ENCODE measurements at places on chromosomes 2 and 18.
A peak's percentile ranks its signal among the peaks of the same experiment; 100 is the strongest.

- peak; percentile 65 for DNase-seq
Measured at GRCh38 chr2:28821295-28821958, 10.8 kb downstream of the SPDYA start.

- no peak for DNase-seq
Measured at GRCh38 chr2:105103481-105103880, 65.6 kb downstream of the MRPS9 start.

GRCh38 chr2:109230941-109231420, 102.0 kb downstream of the SH3RF3 start:
- no peak for DNase-seq

GRCh38 chr2:66456183-66457041, 21.5 kb downstream of the MEIS1 start:
- no peak for DNase-seq

- DNase-seq = no peak
Measured at GRCh38 chr2:1544478-1545069, 131.3 kb downstream of the TPO start.

- DNase-seq = no peak
Measured at GRCh38 chr2:116098049-116098448, 1655.6 kb downstream of the DPP10 start.

DNA sequence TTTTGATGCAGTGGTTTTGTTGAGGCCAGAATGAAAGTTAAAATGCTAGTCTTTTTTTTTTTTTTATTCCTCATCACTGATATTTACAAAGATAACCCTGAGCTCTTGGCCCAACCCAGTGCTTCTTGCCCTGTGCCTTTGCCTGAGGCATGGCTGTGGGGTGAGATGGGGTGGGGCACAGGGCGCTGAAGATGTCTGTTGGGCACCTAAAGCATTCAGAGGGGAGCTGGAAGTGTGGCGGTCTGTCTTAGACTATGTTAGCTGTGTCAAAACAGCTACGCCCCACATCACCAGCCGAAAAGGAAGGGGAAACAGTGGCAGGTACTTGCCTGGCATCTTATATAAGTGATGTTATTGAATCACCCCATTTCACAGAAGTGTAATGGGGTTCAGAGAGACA, 20.7 kb downstream of the TOGARAM2 start:
- DNase-seq = no peak

- DNase-seq = no peak
Measured at GRCh38 chr2:201923436-201924328, 110.0 kb upstream of the FZD7 start.

DNA sequence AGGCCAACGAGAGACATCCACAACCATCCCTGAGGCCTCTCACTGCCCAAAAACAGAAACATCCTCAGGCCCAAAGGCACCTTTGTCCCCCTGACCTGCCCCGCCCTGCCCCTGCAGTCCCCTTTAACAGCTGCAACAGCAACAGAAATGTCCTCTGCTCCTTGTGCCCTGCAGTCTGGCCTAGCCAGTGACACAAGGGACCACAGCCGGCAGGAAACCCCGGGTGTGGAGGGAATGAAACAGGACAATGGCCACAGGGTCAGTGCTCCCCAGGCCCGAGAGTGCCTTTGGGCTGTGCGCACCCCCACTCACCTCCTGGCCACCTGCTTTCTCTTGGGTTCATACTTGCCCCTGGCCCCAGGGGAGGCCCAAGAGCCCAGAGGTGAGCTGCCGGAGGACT, 35.6 kb downstream of the SNED1 start:
- DNase-seq = no peak

- no peak for DNase-seq
Measured at GRCh38 chr18:45024357-45025088, 343.8 kb downstream of the SETBP1 start.

- no peak for DNase-seq
Measured at GRCh38 chr2:96207774-96208142, 869 bp downstream of the STARD7 start.
